Thyroid gland (tissue), 4 donors: ENCODE measurements at places on chromosomes 16 and 17.
A peak's percentile ranks its signal among the peaks of the same experiment; 100 is the strongest.

DNA sequence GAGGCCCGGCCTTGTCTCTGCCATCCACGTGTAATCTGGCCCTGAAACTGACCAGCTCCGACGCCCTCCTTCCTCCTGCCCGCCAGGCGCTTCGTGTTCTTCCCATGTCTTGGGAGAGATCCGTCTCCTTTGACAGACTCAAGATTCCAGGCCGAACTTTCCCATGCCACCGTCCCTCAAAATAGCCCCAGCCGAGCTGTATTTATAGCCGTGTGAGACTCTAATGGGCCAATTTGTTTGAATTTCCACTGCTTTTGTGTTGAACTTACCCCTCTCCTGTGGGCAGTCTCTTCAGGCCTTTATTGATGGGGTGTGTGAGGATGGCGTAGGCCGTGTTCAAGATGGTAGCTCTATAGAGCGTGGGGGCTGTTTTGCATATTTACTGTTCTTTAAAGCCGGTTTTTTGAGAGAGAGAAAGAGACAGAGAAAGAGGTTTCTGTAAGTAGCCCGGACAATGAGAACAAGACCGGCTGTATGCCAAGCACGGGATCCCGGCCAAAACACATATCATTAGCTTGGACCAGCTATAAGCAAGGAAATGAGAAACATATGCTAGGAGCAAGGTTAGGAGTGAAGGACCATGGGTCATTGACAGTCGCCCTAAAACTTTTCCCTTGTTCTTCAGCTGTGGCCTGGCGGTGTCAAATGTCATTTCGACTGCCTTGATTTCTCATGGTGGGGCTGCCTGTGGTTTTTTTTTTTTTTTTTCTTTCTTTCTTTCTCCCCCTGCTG is 124.5 kb upstream of the ZFHX3 start:
- peak; percentile 76 for DNase-seq

GRCh38 chr16:89918453-89919347 is at the start of gene MC1R:
Gene MC1R, plus strand, starts transcription at chr16:89918862. Its CDS starts 397 bp downstream, at chr16:89919259.
- DNase-seq = no peak

DNA sequence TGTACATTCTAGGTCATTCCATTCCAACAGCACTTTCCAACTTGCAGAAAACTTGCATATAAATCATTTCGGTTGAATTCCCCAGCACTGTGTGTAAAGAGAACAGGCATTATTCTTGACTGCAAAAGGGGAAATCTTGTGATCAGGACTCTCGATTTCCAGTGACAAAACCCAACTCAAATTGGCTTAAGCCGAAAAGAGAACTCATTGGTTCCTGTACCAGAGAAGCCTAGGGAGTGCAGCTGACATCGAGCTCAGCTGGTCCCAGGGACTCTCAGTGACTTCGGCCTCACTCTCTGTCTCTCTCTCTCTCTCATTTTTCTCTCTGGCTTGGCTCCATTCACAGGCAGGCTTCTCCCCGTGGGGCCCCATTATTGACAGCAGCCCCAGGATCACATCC is 30.7 kb downstream of the CD300LF start:
- no peak for DNase-seq

GRCh38 chr17:61551255-61551742 is 39.7 kb downstream of the NACA2 start:
- DNase-seq = no peak

GRCh38 chr16:58863042-58863441 is 128.9 kb upstream of the GOT2 start:
- no peak for DNase-seq

DNA sequence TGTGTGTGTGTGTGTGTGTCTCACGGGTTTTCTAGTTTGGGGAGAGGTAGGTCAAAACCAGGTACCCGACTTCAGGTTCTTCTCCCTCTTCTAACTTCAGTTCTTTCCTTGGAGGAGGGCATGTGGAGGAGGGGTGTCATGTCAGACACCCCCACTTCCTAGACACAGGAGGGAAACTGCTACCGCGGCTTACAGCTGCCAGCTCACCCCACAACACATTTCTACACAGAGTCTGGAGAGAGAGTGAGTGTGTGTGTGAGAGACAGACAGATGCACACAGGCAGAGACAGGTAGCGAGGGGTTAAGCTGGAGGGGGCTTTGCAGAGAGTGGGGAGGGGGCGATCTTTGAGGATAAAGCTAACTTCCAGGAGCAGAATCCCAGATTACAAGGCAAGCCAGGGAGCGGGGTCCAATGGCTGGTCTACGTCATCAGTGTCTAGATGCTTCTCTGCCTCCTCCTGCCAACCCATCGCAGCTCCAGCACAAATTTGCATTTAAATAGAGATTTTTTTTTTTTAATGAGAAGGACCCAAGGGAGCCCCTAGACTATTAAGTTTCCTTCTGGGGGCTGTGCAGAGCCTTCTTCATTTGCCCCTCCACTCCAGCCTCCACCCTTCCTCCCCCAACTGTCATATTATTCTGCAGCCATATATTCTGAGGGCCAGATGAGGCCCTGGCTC is 48.9 kb downstream of the MRM1 start:
- no peak for DNase-seq

DNA sequence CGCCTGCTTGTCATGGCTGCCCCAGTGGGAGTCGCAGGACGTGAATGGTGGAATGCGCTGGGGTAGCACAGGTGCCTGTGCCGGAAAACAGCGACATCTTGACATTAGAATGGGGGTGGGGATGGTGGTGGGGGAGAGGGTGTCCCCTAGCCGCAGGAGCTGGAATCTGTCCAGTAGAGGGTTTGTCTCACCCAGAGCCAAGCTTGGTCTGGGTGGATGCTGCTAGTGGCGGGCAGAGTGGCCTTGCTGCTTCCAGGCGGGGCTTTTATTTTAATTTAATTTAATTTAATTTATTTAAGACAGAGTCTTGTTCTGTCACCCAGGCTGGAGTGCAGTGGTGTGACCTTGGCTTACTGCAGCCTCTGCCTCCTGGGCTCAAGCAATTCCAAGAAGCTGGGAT is 7.7 kb downstream of the BAIAP2 start:
- DNase-seq = no peak

GRCh38 chr17:57121308-57122042 is 36.4 kb downstream of the AKAP1 start:
- peak; percentile 39 for DNase-seq

- DNase-seq = no peak
Observed at GRCh38 chr16:86378831-86379504, 131.4 kb upstream of the FOXF1 start.

- peak; percentile 29 for DNase-seq
Observed at GRCh38 chr16:79874391-79874790, 273.9 kb upstream of the MAF start.
